ENCODE measurements at places on chromosomes 11 and 22. TPM values are rescaled to one million over a fixed set of nuclear protein-coding genes. Genes with fewer than 3 reads are reported as not detected.

- no peak for DNase-seq
- H3K4me3 ChIP-seq = no peak overlapping the region
- no peak overlapping the region for H3K27ac ChIP-seq
- no peaks in the 10 kb centered on the region for H3K27me3 ChIP-seq
- peaks cover 51% of the 10 kb centered on the region for H3K36me3 ChIP-seq
- H3K4me1 ChIP-seq = peaks cover 25% of the 10 kb centered on the region
Observed at GRCh38 chr11:46991391-46991790, 54.8 kb downstream of the CSTPP1 start.

- peaks cover 18% of the 10 kb centered on the region for H3K4me1 ChIP-seq
- H3K4me3 ChIP-seq = no peak overlapping the region
- H3K27me3 ChIP-seq = no peaks in the 10 kb centered on the region
- H3K27ac ChIP-seq = no peak overlapping the region
Observed at GRCh38 chr22:46969961-46970360, 207.5 kb downstream of the TBC1D22A start.

- H3K27ac ChIP-seq = no peak overlapping the region
- H3K4me1 ChIP-seq = peaks cover 9% of the 10 kb centered on the region
- no peak for DNase-seq
- H3K36me3 ChIP-seq = no peaks in the 10 kb centered on the region
- H3K27me3 ChIP-seq = no peaks in the 10 kb centered on the region
Observed at GRCh38 chr11:2538951-2539350, 94.1 kb downstream of the KCNQ1 start.

GRCh38 chr11:10158461-10158860 is 135.6 kb downstream of the SBF2 start:
- no peaks in the 10 kb centered on the region for H3K27me3 ChIP-seq
- no peaks in the 10 kb centered on the region for H3K4me1 ChIP-seq
- H3K36me3 ChIP-seq = peaks cover 12% of the 10 kb centered on the region

DNA sequence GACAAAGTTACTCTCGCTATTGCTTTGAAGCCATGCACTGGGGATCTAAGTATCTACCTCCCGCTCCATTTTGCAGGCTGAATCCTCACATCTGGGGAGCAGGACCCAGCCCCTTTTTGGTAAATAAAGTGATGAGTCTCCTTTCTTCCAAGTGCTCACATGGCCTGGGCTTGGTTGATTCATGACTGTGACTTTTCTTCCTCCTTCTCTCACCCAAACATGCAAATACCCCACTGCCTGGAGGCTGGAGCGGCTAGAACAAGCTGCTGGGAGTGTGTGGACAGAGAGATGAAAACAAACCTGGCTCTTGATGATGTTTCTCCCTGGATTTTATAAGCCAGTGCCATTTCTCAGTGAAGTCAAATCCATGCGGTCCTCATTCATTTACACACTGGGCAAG is 72.7 kb downstream of the TRIM29 start:
- no peaks in the 10 kb centered on the region for H3K36me3 ChIP-seq
- H3K27me3 ChIP-seq = peaks cover 7% of the 10 kb centered on the region
- DNase-seq = no peak
- peaks cover 22% of the 10 kb centered on the region for H3K4me1 ChIP-seq
- H3K27ac ChIP-seq = no peak overlapping the region

- no peak overlapping the region for H3K4me3 ChIP-seq
- DNase-seq = no peak
- H3K27ac ChIP-seq = no peak overlapping the region
- H3K4me1 ChIP-seq = no peaks in the 10 kb centered on the region
- H3K27me3 ChIP-seq = no peaks in the 10 kb centered on the region
Observed at GRCh38 chr11:99098258-99098657, 77.5 kb downstream of the CNTN5 start.

- no peak overlapping the region for H3K27ac ChIP-seq
- no peak overlapping the region for H3K4me3 ChIP-seq
- no peaks in the 10 kb centered on the region for H3K36me3 ChIP-seq
- no peaks in the 10 kb centered on the region for H3K4me1 ChIP-seq
- no peaks in the 10 kb centered on the region for H3K27me3 ChIP-seq
- DNase-seq = no peak
Observed at GRCh38 chr11:8106679-8107078, 25.7 kb downstream of the TUB start.

SLC37A2 gene
- total RNA-seq = 1.2 TPM
